ENCODE measurements at places on chromosomes 3 and 15.
A peak's percentile ranks its signal among the peaks of the same experiment; 100 is the strongest.

DNA sequence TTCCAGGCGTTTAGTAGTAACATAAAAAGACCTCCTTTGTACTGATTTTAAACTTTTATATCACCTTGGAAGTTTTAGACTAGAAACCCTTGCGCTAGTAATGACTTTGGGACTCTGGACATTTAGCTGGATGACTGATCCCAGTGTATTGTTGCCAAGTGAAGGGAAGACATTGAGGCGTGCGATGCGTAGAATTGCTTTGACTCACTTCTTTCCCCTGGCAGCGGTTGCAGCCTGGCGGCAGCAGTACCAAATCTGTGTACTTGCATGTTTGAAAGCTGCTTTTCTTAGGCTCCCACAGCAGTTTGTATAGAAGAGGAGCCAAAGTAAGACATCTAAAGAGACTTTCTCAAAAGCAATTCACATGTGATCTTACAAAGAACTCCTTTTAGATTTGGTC, 151.6 kb downstream of the BBX start:
- DNase-seq = no peak

DNA sequence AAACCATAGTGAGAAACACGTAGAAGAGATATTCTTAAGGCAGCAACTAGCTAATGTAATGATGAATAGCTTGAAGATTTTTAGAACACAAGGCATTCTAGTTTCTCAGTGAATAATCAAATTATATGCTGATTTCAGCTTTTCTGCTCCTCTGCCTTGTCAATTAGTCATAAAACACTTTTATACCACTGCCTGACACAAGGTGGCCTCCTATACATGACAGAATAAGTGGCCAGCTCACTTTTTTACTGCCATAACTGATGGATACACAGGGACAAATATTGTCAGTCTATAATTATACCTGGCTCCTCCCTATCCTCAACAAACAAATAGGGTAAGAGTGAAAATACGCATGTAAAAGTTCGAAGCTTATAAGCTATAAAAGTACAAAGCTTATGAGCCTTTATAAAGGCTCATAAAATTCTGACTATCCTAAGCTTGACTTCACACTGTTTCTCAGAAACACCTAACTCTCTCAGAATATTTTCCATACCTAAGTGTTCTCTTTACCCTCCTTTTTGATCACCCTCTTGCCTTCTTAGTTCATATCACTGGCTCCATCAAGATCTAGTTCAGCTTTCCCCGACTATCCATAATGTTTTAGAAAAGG, 81.6 kb downstream of the HERC1 start:
- DNase-seq = peak; percentile 61

GRCh38 chr3:43212914-43213611, 73.3 kb upstream of the SNRK start:
- DNase-seq = no peak

- no peak for DNase-seq
Observed at GRCh38 chr3:194933465-194933864, 247.8 kb downstream of the FAM43A start.

- no peak for DNase-seq
Observed at GRCh38 chr3:187954516-187954872, 199.5 kb upstream of the LPP start.

GRCh38 chr3:128864351-128864811, 15.0 kb upstream of the ACAD9 start:
- DNase-seq = no peak

GRCh38 chr3:125349556-125350165, 25.5 kb downstream of the ZNF148 start:
- no peak for DNase-seq

GRCh38 chr3:156371701-156372100, 183.2 kb downstream of the SSR3 start:
- no peak for DNase-seq

GRCh38 chr3:126107957-126108675, 24.2 kb upstream of the SLC41A3 start:
- no peak for DNase-seq

- no peak for DNase-seq
Observed at GRCh38 chr3:64460141-64460730, 227.6 kb downstream of the ADAMTS9 start.

DNA sequence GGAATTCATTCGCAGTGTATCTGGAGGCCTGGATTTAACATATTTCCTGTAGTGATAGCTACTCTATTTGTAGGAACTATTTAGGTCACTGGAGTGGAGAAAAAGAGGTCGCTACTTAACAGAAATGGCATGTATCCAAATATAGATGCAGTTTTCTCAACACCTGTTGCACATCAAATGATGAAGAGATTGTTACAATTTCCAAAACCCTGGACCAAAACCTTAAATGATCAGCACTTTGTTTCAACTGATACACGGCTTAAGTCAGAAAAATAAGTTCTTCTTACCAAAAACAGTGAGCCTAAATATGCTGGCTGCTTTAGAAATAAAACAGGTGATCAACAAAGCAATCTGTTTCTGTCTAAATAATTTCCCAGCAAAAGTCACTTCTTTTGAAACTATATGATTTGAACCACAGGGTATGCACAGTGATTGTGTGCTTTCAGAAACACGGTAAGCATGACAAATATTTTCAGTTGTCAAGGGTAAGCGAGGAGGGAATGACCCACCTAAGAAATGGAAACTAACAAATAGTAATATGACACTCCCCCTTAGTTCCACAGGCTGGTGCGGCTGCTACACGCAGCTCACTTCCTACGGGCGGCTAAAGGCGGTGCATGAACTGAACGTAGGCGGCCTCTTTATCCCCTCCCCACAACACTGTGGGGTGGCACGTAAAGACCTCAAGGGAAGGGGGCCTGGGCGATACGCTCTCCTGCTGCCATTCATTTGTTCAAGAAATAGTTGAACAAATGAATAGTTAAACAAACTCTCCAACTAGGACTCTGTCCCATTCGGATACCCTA, 1.1 kb downstream of the EHD4 start:
- peak; percentile 82 for DNase-seq

- peak; percentile 52 for DNase-seq
Observed at GRCh38 chr3:124078953-124079911, 87.3 kb upstream of the ROPN1 start.

GRCh38 chr15:37045859-37046740, 54.2 kb downstream of the MEIS2 start:
- peak; percentile 89 for DNase-seq

DNA sequence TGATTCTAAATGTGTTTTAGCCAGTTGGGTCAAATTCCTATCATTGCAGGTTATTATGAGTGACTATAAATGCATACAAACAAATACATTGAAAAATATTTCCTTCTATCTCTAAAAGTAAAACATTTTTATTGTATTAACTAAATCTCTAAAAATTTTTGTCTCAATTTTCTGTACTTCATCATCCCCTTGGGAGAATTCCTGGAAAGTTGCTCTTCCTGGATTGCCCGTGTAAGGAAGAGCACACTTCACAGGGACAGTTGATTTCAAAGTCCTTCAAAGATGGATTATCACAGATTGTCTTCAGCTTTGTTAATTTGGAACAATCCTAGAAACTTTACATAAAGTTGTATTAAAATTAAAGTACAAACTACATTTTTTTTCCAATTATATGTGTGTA, 595.6 kb downstream of the ROBO1 start:
- no peak for DNase-seq

- DNase-seq = no peak
Observed at GRCh38 chr15:74328331-74329056, 39.0 kb downstream of the CYP11A1 start.

GRCh38 chr3:74301056-74301455, 313.4 kb downstream of the CNTN3 start:
- DNase-seq = no peak

DNA sequence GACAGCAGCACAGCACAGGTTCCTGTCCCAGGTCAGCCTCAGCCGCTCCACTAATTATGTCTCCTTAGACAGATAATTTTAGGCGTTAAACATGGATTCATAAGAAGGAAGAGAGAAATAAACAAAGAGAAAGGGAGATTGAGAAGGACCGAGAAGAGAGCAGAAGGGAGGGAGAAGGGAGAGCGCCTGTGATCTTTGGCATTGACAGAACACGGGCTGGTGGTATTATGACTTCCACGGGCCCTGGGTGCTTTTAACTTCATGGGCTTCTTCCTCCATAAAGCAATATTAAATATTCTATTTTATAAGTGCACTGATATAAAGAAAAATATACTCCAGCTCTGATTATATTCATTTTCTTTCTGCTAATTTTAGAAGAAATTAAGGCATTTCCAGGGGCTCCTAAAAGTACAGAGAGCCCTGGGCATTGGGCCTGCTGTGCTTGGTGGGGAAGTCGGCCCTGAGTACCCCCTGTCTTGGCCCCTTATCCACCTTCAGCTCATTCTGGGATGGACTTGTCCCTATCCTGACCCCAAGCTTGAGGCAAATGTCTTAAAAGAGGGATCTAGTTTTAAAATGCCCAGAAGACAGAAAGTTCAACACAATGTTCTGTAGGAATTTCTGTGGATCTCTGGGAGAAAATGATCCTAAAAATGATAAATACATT, 135.3 kb downstream of the MEX3B start:
- DNase-seq = no peak

DNA sequence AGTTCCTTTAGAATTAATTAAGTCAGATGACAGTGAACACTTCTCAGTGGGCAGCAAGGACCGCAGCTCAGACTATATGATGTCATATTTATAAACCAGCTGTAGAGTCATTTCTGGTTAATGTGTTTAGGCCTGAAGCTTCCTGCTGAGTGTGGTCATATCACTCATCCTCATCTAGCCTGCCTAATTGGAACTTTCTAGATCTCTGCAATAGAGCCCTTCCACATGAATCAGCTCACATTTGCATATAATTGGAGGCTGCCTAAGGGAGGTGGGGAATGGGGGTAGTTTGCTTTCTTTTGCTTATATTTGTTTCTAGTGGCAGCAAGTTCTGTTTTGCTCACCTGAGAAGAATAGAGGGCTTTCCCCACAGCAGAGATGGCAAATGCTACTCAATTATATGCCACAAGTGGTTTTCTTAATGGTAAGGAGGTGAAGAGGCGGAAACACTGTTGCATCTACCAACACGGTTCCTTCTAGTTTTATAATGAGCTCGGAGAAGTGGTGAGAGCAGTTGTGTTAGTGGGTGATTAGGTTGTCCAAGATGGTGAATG, 148.1 kb downstream of the KLHL25 start:
- DNase-seq = peak; percentile 69

- peak; percentile 84 for DNase-seq
Observed at GRCh38 chr3:138914870-138915502, 32.0 kb downstream of the FOXL2 start.

DNA sequence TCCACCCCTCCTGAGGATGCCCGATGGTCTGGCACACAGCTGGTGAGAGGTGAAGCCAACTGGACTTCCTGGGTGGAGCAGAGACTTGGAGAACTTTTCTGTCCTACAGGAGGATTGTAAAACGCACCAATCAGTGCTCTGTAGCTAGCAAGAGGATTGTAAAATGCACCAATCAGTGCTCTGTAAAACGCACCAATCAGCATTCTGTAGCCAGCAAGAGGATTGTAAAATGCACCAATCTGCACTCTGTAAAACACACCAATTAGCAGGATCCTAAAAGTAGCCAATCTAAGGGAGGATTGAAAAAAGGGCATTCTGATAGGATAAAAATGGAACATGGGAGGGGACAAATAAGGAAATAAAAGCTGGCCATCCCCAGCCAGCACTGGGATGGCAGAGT, 150.2 kb downstream of the CHSY1 start:
- DNase-seq = no peak

- DNase-seq = no peak
Observed at GRCh38 chr3:170508291-170508690, 77.6 kb downstream of the SLC7A14 start.

- DNase-seq = peak; percentile 63
Observed at GRCh38 chr15:31489801-31490646, 163.4 kb downstream of the KLF13 start.

DNA sequence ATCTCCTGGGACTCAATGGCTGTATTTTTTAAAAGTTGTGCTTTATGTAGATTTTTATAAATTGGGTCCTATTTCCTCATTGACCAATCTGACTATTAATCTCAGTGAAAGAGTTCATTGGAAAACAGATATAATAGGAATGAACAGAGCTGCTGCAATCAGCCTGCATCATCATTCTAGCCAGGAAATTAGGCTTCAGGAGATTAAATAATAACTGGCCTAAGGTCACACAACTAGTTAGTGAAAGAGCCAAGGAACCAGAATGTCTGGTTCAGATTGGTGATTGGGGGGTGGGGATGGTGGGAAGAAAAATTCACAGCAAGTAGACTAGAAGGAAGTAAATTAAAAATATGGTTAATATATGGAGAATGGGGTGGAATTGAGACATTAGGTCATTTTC, 180.9 kb upstream of the ROPN1 start:
- no peak for DNase-seq

GRCh38 chr3:60622349-60622748, 628.9 kb downstream of the FHIT start:
- DNase-seq = no peak
